Naive B cell (primary cell): ENCODE measurements at places on chromosomes 3 and 15. TPM values are rescaled to one million over a fixed set of nuclear protein-coding genes. Genes with fewer than 3 reads are reported as not detected.

The MAGI1 gene
- polyA plus RNA-seq: not detected

The TGM4 gene
- polyA plus RNA-seq: not detected

The AMIGO3 gene
- 0.77 TPM for polyA plus RNA-seq

The RLBP1 gene
- not detected for polyA plus RNA-seq

The CACNA2D3 gene
- not detected for polyA plus RNA-seq

The COL6A5 gene
- polyA plus RNA-seq: not detected

The NR2E3 gene
- not detected for polyA plus RNA-seq
